T follicular helper cell (primary cell): ENCODE measurements at places on chromosomes 3 and 15.

GRCh38 chr3:136714020-136714419 is 38.2 kb downstream of the STAG1 start:
- DNase-seq = no peak

DNA sequence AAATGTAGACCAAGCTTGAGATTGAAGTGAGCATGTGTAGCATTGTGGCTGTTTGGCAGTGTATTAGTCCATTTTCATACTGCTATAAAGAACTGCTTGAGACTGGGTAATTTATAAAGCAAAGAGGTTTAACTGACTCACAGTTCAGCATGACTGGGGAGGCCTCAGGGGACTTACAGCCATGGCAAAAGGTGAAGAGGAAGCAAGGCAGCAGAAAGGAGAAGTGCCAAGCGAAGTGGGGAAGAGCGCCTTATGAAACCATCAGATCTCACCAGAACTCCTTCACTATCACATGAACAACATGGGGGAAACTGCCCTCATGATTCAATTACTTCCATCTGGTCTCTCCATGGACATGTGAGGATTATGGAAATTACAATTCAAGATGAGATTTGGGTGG is 8.6 kb upstream of the CERS3 start:
- DNase-seq = no peak

DNA sequence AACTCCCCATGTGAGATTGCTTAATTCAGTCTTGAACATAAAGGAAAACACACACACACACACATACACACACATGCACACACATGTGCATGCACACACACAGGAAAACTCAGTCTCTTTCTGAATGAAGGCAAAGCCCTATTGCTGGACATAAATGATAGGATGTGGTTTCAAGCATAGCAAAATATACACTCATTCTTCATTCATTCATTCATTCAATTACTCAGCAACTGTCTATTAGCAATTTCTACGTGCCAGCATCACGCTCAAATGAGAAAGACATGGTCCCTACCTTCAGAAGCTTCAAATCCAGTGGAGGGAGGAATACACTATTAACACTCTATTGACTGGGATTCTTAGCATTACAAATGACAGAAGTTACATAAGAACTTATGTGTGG is 41.8 kb upstream of the UBE2E2 start:
- no peak for DNase-seq

- DNase-seq = no peak
Observed at GRCh38 chr3:60989626-60990441, 261.4 kb downstream of the FHIT start.

GRCh38 chr15:67307889-67308597 is 53.5 kb downstream of the IQCH start:
- no peak for DNase-seq

DNA sequence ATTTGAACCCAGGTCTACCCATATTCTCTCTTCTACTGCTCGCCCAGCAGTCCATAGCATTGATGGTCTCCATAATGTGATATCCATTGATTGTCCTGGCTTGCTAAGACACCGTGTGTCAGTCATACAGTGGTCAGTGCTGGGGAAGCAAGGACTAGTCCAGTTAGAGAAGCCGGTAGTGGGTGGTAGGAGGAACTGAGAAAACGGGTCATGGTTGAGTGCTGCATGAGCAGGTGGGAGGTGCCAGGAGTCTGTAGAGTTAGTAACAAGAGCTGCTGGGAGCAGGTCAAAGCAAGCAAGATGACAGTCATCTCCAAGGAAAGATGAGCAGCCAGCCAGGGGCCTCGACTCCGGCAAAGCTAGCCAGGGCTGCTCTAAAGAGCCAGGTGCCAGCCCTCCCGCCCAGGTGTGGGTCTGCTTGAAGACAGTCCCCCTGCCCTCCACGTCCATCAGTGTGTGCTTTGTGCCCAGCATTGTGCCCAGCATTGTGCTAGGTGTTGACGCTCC is 29.5 kb upstream of the USP3 start:
- no peak for DNase-seq
